ENCODE measurements at places on chromosomes 7 and 10. TPM values are rescaled to one million over a fixed set of nuclear protein-coding genes. Genes with fewer than 3 reads are reported as not detected.

GRCh38 chr10:32381165-32381564, 34.2 kb upstream of the EPC1 start:
- peaks cover 2% of the 10 kb centered on the region for H3K4me1 ChIP-seq
- H3K4me3 ChIP-seq: no peak overlapping the region
- H3K27ac ChIP-seq: no peak overlapping the region
- DNase-seq: no peak
- no peaks in the 10 kb centered on the region for H3K36me3 ChIP-seq
- H3K27me3 ChIP-seq: no peaks in the 10 kb centered on the region

- H3K27ac ChIP-seq: no peak overlapping the region
- H3K27me3 ChIP-seq: peaks cover 7% of the 10 kb centered on the region
- H3K4me1 ChIP-seq: peaks cover 4% of the 10 kb centered on the region
- H3K36me3 ChIP-seq: peaks cover 2% of the 10 kb centered on the region
- DNase-seq: no peak
- H3K4me3 ChIP-seq: no peak overlapping the region
These were observed 57.9 kb upstream of the RNF32 start for GRCh38 chr7:156582591-156583123.

GIMAP4 gene
- total RNA-seq: 62.1 TPM

GRCh38 chr10:113138937-113139585, 189.0 kb downstream of the TCF7L2 start:
- no peak for DNase-seq
- no peaks in the 10 kb centered on the region for H3K4me1 ChIP-seq
- H3K27me3 ChIP-seq: peaks cover 14% of the 10 kb centered on the region
- no peak overlapping the region for H3K27ac ChIP-seq
- no peak overlapping the region for H3K4me3 ChIP-seq
- H3K36me3 ChIP-seq: peaks cover 3% of the 10 kb centered on the region

- H3K27ac ChIP-seq: no peak overlapping the region
- no peak overlapping the region for H3K4me3 ChIP-seq
- no peaks in the 10 kb centered on the region for H3K27me3 ChIP-seq
- no peaks in the 10 kb centered on the region for H3K4me1 ChIP-seq
- no peak for DNase-seq
- H3K36me3 ChIP-seq: no peaks in the 10 kb centered on the region
These were observed 198.7 kb downstream of the ADARB2 start for GRCh38 chr10:1538531-1539061.

GRCh38 chr7:8177109-8177933, 84.6 kb downstream of the ICA1 start:
- no peaks in the 10 kb centered on the region for H3K27me3 ChIP-seq
- H3K36me3 ChIP-seq: no peaks in the 10 kb centered on the region
- DNase-seq: no peak
- peak overlapping the region; percentile 86 for H3K4me3 ChIP-seq
- H3K27ac ChIP-seq: peak overlapping the region; percentile 98

GRCh38 chr10:119268871-119269506, 61.6 kb downstream of the GRK5 start:
- peak overlapping the region; percentile 84 for H3K4me3 ChIP-seq
- H3K27me3 ChIP-seq: no peaks in the 10 kb centered on the region
- no peaks in the 10 kb centered on the region for H3K36me3 ChIP-seq
- peak overlapping the region; percentile 100 for H3K27ac ChIP-seq
- peaks cover 36% of the 10 kb centered on the region for H3K4me1 ChIP-seq

DNA sequence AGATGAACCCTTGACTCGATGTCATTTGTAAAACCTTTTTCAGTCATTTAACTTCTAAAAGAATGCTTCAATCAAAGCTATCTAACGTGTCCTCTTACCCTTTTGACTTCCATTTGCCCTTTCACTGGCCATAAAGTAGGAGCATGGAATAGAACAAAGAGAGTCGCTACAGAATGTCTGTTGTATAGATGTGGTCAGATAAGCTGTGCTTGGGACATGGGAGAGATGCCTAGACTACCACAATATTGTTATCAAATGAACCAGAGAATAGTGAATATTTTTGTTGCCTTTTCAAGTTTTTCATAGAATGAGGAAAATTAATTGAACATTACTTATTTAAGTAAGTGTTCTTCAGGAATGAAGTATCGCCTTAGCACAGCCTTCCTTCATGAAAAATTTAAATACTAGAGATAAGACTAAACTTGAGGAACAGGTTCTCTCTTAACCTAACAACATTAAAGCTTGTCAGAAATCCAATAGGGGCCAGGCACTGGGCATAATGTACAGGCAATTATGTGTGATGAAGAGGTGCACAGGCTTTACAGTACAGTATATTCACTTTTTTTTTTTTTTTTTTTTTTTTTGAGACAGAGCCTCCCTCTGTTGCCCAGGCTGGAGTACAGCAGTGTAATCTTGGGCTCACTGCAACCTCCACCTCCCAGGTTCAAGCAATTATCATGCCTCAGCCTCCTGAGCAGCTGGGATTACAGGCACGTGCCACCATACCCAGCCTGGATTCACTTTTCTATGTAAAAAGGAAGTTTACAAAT, 7.5 kb upstream of the KMT2E start:
- no peaks in the 10 kb centered on the region for H3K27me3 ChIP-seq
- H3K4me1 ChIP-seq: peaks cover 54% of the 10 kb centered on the region
- peak overlapping the region; percentile 100 for H3K27ac ChIP-seq
- H3K36me3 ChIP-seq: peaks cover 11% of the 10 kb centered on the region

- H3K27me3 ChIP-seq: peaks cover 31% of the 10 kb centered on the region
- no peak overlapping the region for H3K27ac ChIP-seq
- peaks cover 12% of the 10 kb centered on the region for H3K4me1 ChIP-seq
- no peak for DNase-seq
These were observed 4.7 kb upstream of the DENND2A start for GRCh38 chr7:140645166-140645900.

PLA2G12B gene
- not detected for total RNA-seq

SHLD2 gene
- 31.3 TPM for total RNA-seq

- H3K36me3 ChIP-seq: peaks cover 13% of the 10 kb centered on the region
- no peak for DNase-seq
- peak overlapping the region; percentile 92 for H3K27ac ChIP-seq
- H3K4me1 ChIP-seq: peaks cover 33% of the 10 kb centered on the region
- no peak overlapping the region for H3K4me3 ChIP-seq
These were observed 255.3 kb downstream of the CELF2 start for GRCh38 chr10:11272915-11273389.

TLL2 gene
- not detected for total RNA-seq

DNA sequence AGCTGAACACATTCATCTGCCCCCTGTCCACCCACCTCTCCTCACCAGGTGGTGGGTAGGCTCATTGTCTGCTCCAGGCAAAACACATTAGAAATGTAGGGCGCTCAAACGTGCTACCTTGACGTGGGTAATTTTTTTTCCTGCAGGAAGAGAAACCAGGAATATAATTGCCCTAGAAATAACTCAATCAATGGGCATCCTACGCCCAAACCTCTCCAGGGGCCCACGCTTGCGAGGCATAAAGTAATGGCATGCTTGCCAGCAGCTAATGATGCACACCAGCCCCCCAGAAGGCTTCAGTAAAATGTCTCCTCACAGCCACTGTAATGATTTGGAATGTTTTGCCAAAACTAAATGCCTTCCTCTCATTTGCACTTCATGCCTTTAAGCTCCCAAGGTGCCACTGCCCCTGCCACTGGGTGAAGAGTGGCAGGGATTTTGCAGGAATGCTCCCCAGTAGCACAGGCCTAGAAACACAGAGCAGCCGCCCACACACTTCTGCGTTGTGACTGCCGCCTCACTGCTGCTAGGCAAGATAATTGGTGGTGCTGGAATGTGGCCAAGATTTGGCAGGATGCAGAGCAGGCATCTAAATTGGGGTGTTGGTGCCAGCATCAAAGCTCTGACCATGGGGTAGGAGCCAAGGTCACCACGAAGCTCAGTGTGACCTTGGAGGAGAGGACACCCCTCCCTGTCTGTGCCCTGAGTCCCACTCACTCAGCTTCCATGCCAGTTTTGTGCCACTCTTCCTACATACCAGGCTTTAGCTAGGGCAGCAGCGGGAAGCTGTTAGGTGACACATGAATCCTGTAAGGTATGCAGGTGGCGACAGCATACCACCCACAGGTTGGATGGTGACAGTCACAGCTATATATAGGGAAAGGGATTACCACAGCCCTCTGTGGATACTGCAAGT, 48.7 kb upstream of the PPP1R3C start:
- no peak overlapping the region for H3K27ac ChIP-seq
- peaks cover 11% of the 10 kb centered on the region for H3K4me1 ChIP-seq
- DNase-seq: no peak
- H3K27me3 ChIP-seq: peaks cover 7% of the 10 kb centered on the region
- H3K4me3 ChIP-seq: no peak overlapping the region

GRCh38 chr10:71829171-71829570, 21.9 kb downstream of the PSAP start:
- H3K36me3 ChIP-seq: peaks cover 6% of the 10 kb centered on the region
- peaks cover 13% of the 10 kb centered on the region for H3K4me1 ChIP-seq
- no peaks in the 10 kb centered on the region for H3K27me3 ChIP-seq
- no peak for DNase-seq
- peak overlapping the region; percentile 49 for H3K27ac ChIP-seq

- peak overlapping the region; percentile 71 for H3K4me3 ChIP-seq
- H3K36me3 ChIP-seq: peaks cover 3% of the 10 kb centered on the region
- H3K27me3 ChIP-seq: no peaks in the 10 kb centered on the region
- H3K4me1 ChIP-seq: peaks cover 61% of the 10 kb centered on the region
These were observed 66.4 kb downstream of the HK1 start for GRCh38 chr10:69344591-69345252.

DNA sequence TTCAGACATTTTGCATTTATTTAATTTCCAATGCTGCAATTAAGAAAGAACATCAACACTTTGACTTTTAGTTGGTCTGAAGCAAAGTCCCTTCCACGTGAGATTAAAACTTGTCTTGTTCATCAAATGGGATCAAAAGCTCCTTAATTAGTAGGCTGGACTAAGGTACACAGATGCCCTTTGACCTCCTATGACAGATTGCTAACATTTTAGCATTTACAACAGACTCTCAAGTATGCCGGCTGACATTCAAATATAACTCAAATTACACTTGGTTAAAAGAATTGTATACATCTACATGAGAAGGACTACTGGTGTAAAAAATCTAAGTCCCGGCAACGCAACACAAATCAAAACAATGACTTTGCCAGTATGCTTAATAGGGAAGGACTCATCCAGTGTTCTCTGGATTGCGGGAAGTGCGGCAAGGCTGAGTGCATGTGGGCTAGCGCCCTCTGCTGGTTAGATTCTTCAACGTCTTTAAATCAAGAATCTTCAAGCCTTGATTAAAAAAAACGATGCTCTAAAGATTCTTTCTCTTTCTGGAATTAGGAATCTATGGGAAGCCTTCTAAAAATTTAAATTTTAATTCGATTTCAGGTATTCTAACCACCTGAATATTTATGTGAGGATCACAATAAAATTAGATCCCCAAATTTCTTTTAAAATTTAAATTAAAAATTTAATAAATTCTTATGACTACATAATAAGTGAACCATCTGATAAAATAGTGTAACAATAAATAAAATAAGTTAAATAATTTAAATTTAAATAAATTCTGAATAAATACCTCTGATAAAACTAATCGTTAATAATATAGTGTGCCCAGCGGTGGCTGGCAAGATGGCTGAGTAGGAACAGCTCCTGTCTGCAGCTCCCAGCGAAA, 444.7 kb downstream of the DGKB start:
- no peak overlapping the region for H3K4me3 ChIP-seq
- peaks cover 4% of the 10 kb centered on the region for H3K4me1 ChIP-seq
- H3K27ac ChIP-seq: no peak overlapping the region
- H3K36me3 ChIP-seq: no peaks in the 10 kb centered on the region

CFAP70 gene
- total RNA-seq: 2.6 TPM

- no peak overlapping the region for H3K4me3 ChIP-seq
- H3K36me3 ChIP-seq: no peaks in the 10 kb centered on the region
- no peaks in the 10 kb centered on the region for H3K4me1 ChIP-seq
- no peak for DNase-seq
- no peaks in the 10 kb centered on the region for H3K27me3 ChIP-seq
These were observed 181.8 kb downstream of the MACC1 start for GRCh38 chr7:20035279-20035875.

DNA sequence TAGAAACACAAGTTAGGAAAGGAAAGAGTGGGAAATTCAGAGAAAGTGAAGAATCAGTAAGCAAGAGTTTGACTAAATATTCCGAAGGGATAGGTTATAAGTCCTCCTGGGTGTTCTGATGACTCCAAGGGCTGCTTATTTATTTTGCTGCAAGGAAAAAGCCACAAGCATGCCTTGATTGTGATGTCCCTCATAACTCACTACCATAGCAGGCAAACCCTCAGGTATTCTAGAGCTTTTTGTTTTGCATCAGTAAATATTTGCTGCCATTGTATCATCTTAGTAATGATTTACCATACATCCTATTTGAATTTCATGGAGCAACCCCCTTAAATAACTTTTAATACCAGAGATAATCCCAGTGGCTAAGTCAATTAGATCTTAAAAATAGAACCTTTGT, 688.1 kb downstream of the SUGCT start:
- H3K27ac ChIP-seq: no peak overlapping the region
- H3K4me3 ChIP-seq: no peak overlapping the region
- H3K4me1 ChIP-seq: no peaks in the 10 kb centered on the region
- no peaks in the 10 kb centered on the region for H3K27me3 ChIP-seq
- no peak for DNase-seq

DNA sequence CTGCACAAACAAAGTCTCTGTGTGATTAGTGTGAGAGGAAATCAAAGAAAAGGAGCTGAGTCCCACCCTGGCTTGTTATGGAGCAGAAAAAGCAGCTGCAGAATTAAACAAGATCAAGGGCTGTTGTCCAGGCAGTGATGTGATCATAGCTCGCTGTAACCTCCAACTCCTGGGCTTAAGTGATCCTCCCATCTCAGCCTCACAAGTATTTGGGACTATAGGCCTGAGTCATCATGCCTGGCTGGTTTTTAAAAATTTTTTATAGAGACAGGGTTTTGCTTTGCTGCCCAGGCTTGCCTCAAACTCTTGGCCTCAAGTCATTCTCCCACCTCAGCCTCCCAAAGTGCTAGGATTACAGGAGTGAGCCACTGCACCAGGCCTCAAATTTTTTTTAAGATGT, 88.9 kb downstream of the IPMK start:
- H3K27ac ChIP-seq: no peak overlapping the region
- no peak overlapping the region for H3K4me3 ChIP-seq

TUBAL3 gene
- not detected for total RNA-seq

- H3K27me3 ChIP-seq: no peaks in the 10 kb centered on the region
- no peak overlapping the region for H3K4me3 ChIP-seq
- H3K27ac ChIP-seq: no peak overlapping the region
- no peaks in the 10 kb centered on the region for H3K4me1 ChIP-seq
- no peak for DNase-seq
These were observed 24.6 kb upstream of the WNT2 start for GRCh38 chr7:117347480-117347879.

ACTL6B gene
- total RNA-seq: not detected

DNA sequence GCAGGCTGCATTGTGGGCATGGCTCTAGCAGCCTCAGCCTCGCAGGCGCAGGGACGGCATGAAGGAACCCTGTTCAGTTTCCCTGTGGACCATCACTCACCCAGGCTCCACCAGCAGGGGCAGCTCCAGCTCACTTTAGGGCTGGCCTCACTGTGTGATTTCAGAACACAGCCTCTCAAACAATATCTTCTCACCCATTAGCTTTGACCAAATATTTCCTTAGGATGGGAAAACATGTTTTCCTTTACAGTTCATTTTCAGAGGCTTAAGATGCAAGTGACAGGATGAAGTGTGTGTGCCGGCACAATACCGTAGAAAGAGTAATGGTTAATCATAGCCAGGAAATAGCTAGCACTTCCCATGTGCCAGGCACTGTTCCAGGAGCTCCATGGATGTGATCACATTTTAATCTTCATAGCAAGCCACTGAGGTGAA, 58.2 kb downstream of the LANCL2 start:
- H3K4me3 ChIP-seq: no peak overlapping the region
- no peak for DNase-seq
- H3K4me1 ChIP-seq: peaks cover 7% of the 10 kb centered on the region
- H3K27me3 ChIP-seq: no peaks in the 10 kb centered on the region
- peaks cover 11% of the 10 kb centered on the region for H3K36me3 ChIP-seq
